Caco-2 (cell line): ENCODE measurements at places on chromosomes 5 and 9. TPM values are rescaled to one million over a fixed set of nuclear protein-coding genes. Genes with fewer than 3 reads are reported as not detected.

PPP1R26 gene
- 23.7 and 24.3 TPM in 2 replicates for total RNA-seq

SVEP1 gene
- total RNA-seq: 2.4 and 2.9 TPM in 2 replicates

- no peaks in the 10 kb centered on the region for H3K36me3 ChIP-seq
- no peaks in the 10 kb centered on the region for H3K4me1 ChIP-seq
- no peak overlapping the region for H3K27ac ChIP-seq
- H3K4me3 ChIP-seq: no peak overlapping the region
- H3K27me3 ChIP-seq: no peaks in the 10 kb centered on the region
Measured at GRCh38 chr9:84123648-84124406, 143.2 kb downstream of the RMI1 start.

GRCh38 chr9:1939926-1940368 is 75.2 kb upstream of the SMARCA2 start:
- H3K27ac ChIP-seq: no peak overlapping the region
- H3K27me3 ChIP-seq: no peaks in the 10 kb centered on the region
- H3K36me3 ChIP-seq: no peaks in the 10 kb centered on the region
- H3K4me3 ChIP-seq: no peak overlapping the region
- no peaks in the 10 kb centered on the region for H3K4me1 ChIP-seq
- no peak for DNase-seq

GRCh38 chr5:118789366-118789765 is 199.0 kb downstream of the DTWD2 start:
- no peaks in the 10 kb centered on the region for H3K27me3 ChIP-seq
- no peak for DNase-seq
- no peaks in the 10 kb centered on the region for H3K36me3 ChIP-seq
- no peak overlapping the region for H3K27ac ChIP-seq

GRCh38 chr9:89376286-89376685 is 58.0 kb downstream of the SECISBP2 start:
- H3K27me3 ChIP-seq: no peaks in the 10 kb centered on the region
- no peaks in the 10 kb centered on the region for H3K4me1 ChIP-seq
- no peak for DNase-seq
- H3K27ac ChIP-seq: no peak overlapping the region
- H3K4me3 ChIP-seq: no peak overlapping the region

DNA sequence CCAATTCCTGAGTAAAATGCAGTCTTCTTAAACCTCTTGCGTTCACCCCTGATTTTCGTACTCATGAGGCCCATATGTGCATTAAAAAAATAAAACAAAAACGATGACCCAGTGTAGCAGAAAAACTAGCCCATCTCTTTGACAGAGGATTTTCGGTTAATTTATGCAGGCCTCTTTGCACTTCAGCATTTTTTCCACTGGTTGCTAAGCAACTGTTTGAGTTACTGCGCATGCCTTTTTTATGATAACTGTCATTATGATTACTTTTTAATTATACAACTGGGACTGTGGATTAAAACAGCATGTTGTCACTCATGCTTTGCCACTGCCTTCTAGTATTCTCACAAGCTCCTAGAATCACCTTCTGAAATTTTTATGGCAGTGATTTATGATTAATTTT is 165.0 kb downstream of the SMARCA2 start:
- no peak overlapping the region for H3K27ac ChIP-seq

GRCh38 chr5:6686915-6687409 is 26.3 kb upstream of the TENT4A start:
- no peak overlapping the region for H3K27ac ChIP-seq
- H3K36me3 ChIP-seq: no peaks in the 10 kb centered on the region
- DNase-seq: peak; percentile 57
- 0 out of 2 replicates have a peak overlapping the region, but pooled peaks have one; percentile 9 for H3K4me3 ChIP-seq
- no peaks in the 10 kb centered on the region for H3K27me3 ChIP-seq

GRCh38 chr5:140631036-140631417 is 1.9 kb downstream of the CD14 start:
- DNase-seq: no peak
- H3K27ac ChIP-seq: no peak overlapping the region
- no peak overlapping the region for H3K4me3 ChIP-seq
- no peaks in the 10 kb centered on the region for H3K27me3 ChIP-seq
